ENCODE measurements at places on chromosomes 7 and 10.

DNA sequence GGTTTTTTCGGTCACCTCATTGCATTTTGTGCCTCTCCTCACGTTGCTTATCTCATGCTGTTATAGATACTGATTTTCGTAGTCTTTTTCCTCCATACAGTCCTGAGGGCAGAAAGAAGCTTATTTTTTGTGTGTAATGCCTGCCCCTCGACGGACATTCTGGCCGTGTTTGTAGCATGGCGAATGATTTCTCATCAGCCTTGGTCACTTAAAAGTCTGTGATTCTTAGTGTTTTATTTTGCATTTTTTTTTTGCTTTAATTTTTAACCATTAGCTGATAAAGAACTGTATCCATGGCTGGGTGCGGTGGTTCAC is 469 bp upstream of the NOC3L start:
- DNase-seq: no peak

GRCh38 chr10:102009801-102010425 is 46.1 kb downstream of the ARMH3 start:
- no peak for DNase-seq

DNA sequence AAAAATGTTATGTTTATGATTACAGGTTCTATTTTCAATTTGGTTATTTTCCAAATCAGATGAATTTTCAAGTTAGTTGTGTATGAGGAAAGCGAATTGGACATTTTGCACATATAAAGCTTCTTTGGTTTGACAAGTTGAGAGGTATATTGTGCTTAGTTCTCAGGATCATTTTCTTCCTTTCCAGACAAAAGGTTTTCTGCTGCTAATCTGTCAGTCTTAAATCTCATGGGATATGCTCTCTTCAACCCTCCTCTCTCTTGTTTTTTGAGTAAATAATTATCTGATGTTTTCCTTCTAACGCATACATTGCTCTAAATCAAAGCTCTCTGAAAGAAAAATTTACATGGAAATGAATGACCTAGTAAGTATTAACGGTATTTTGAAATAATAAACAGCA is 77.9 kb downstream of the PPP1R3A start:
- no peak for DNase-seq

- DNase-seq: no peak
These were observed 303.3 kb upstream of the ETV1 start for GRCh38 chr7:14292737-14293136.

- no peak for DNase-seq
These were observed 273.1 kb upstream of the KCND2 start for GRCh38 chr7:119999738-120000475.

DNA sequence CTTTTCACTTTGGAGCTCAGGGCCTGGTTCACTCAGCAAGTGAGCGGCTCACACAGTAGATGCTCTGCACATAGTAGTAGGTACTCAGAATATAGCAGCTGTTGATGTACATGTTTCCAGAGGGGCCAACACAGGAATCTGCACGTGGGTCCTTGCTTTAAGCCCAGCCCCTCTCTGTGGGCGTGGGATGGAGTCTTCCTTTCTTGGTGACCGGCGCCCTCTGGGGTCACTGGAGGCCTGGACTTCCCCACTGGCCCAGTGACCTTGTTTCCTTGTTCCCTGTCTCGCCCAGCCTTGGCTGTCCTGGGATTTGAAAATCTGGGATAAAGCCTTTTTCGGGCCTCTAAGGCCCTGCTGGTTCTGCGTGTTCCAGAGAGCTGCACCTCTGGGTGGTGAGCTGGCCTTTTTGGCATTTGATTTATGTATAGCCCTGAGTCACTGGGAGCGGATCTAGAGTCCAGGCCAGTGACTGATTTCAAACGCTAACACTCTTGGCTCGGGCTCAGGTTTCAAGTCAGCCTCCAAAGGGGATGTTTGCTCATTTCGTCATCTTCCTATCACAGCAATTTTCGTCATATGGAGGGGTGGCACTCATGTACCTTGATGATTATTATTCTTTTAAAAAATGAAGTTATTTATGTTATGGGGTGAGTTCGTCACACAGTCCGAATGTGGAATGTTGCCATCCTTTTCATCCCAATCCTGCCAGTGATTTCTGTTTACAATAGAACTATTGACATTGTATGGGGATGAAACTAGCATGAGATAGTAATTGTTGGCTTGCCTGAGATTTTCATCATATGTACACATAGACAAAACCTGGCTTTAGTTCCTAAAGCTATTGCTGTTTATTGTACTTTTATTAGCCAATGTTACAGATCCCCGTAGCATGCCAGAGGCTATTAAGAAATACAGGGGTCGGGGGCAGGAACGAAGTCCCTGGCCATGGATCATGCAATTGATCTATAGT is 65.5 kb downstream of the CUX1 start:
- no peak for DNase-seq

DNA sequence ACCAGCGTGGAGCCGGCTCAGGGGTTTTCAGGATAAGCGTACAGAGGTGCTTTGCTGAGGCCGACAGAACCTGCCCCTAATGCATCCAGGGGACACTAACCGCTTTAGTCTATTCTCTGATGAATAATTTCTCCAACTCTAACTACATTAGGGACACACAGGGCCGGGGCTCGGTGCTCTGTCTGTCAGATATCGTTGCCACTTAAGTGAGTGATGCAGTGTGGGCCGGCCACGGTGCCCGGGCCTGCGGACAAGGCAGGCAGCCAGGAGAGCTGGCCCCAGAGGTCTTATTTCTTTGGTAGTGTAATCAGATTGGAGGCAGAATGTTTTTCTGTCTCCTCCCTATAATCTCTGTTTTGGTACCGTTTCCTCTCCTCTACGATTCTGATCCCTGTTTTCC is 62.7 kb downstream of the ADRA2A start:
- DNase-seq: no peak

DNA sequence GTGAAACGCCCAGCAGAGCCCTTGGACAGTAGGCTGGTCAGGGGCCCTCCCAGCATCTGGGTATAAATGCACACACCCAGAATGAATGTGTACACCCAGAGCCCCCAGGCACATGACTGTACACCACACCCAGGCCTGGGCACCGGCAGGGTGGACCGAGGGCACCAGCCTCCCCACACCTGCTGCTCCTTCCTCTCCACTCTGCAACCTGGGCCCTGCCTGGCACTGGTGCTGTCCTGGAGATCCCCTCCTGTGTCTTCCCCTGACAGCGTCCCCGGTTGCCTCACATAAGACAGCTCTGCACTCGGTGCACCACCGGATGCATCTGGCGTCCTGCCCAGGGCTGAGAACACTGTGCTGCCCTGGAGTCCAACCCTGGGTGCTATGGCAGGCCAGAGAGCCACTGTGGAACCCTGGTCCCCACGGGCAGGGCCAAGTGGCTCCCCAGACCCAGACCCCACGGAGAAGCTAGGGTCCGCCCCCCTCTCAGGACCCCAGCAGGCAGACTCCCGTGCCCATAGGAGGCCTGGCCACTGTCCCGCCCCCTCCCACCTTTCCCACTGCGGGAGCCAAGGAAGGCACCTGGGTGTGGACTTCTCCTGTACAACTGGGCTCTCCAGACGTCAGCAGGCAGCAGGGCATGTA is 6.6 kb downstream of the RASGEF1A start:
- no peak for DNase-seq

- no peak for DNase-seq
These were observed 4.8 kb upstream of the ZNF783 start for GRCh38 chr7:149257146-149257545.

DNA sequence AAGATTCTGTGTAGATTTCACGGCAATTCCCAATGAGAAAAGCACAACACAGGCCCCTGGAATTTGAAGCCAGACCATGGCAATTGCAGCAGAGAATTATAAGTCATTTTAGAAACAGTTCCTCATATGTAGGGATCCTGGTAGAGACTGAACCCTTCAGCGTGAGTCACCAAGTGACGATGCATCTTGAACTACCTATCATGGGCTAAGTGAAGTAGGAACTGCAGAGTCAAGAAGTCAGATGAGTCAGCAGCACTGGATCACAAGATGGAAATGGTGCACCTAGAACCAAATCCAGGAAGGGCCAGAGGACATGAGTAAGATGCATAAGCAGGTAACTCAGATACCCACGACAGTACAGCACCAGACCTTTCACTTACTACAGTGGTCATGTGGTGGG is 140.0 kb upstream of the TPK1 start:
- no peak for DNase-seq

GRCh38 chr10:122466951-122467381 is 5.6 kb downstream of the HTRA1 start:
- DNase-seq: no peak

DNA sequence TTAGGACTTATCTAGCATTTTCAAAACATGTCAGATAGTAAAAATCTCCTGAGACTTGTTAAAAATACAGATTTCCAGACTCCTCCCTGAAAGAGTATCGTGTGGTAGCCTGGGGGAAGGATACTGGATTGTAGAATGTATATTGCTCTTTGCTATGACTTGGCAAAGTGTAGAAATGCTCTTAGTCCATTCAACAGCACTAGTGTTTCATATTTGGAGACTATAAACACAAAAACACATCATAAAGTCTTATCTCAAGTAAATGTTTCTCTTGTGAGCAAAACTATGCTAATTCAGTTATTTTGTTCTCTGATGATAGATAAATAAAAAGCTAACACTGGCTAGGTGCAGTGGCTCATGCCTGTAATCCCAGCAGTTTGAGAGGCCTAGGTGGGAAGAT is 137.5 kb upstream of the PRPS1L1 start:
- no peak for DNase-seq

DNA sequence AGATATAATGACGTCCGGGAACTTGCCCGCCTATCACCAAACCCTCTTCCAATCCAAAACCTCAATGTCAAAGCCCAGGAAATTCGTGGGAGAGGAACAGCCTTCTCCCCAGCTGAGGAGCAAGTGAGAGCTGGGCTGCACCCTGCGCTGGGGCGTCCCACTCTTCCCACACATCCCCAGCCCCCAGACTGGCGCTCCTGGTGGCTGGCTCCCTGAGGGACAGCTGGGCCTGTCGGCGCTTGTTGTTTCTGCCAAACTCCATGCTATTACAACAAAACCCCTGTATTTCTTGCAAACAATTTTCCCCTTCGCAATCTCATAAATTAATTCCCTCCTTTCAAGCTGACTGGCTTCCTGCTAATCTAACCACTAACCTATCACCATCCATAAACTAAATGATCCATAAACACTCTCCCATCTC is 53.0 kb downstream of the GRID1 start:
- DNase-seq: no peak

- no peak for DNase-seq
These were observed 58.3 kb upstream of the GJD4 start for GRCh38 chr10:35546824-35547225.

- no peak for DNase-seq
These were observed 512 bp upstream of the VIM start for GRCh38 chr10:17227367-17228090.

GRCh38 chr7:101814991-101815825 is 2.2 kb upstream of the CUX1 start:
- DNase-seq: peak; percentile 58

- DNase-seq: no peak
These were observed 49.9 kb downstream of the SIRT1 start for GRCh38 chr10:67934336-67934735.

- DNase-seq: no peak
These were observed 410.8 kb upstream of the ETV1 start for GRCh38 chr7:14400271-14400670.

DNA sequence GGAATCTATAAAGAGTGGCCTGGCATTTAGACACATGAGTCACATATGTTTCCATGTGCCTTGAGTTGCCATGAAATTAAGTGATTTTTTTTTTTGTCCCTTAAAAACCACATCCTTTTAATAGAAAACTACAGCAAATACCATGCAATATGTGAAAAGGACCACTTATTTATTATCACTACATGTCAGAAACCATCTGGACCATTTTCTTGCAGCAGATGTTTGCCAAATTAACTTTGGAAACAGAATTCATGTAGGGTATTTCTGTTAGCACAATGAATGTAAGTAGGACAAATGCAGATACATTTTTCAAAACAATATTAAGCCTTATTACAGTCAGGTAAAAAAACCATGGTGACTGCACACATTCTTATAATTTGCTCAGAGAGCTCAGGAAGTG is 230.6 kb downstream of the REEP3 start:
- no peak for DNase-seq

- no peak for DNase-seq
These were observed 194.9 kb downstream of the GPAM start for GRCh38 chr10:111988646-111989045.

- no peak for DNase-seq
These were observed 28.4 kb downstream of the PCDH15 start for GRCh38 chr10:54772468-54773122.

- no peak for DNase-seq
These were observed 46.8 kb downstream of the SHH start for GRCh38 chr7:155765458-155765857.

GRCh38 chr10:127500127-127500526 is 49.0 kb upstream of the NPS start:
- no peak for DNase-seq

GRCh38 chr10:80498833-80499741 is 38.6 kb upstream of the SH2D4B start:
- DNase-seq: no peak

- DNase-seq: no peak
These were observed 16.7 kb downstream of the FAM107B start for GRCh38 chr10:14757986-14758385.

DNA sequence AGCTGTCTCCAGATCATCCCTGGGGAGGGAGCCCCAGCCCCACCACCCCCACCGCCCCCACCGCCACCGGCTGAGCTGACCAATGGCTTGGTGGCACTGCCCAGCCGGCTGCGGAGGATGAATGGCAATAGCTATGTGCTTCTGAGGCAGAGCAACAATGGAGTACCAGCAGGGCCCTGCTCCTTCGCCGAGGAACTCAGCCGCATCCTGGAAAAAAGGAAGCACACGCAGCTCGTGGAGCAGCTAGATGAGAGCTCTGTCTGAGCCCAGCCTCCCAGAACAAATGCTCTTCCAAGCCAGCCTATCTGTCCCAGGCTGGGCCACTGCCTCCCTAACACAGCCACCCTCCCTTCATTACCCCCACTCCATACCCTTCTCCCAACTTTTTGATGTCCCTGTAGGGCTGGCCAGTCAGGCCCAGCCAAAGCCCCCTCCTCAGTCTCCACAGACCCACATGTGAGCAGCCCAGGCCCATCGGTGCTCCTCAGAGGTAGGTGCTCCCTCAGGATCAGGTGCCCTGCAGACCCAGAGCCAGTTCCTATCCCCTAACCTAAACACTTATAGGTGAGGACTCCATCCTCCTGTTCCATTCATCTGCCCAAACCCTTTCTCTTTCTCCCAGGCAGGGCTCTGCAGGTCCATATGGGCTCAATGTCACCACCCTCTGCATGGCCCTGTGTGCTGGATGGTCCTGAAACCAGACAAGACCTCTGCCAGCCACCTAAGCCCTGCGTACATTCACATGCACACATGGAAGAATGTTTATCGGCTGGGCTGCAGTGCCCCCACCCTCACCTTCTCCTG is 3.2 kb downstream of the MRPL43 start:
- DNase-seq: no peak

- DNase-seq: no peak
These were observed 740.5 kb downstream of the SORCS1 start for GRCh38 chr10:106424054-106424453.

DNA sequence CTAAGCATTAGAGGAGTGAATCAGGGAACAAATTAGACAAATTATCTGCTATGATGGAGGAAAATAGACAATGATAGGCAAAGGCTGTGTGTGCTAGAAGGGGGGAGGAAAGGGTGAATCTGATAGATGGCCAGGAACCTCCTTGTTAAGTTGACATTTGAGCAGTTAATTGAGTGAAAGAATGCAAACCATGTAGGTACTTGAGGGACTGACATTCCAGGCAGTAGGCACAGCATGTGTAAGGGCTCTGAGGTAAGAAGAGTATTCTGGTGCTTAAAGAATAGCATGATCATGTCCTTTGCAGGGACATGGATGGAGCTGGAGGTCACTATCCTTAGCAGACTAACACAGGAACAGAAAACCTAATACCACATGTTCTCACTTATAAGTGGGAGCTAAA is 48.6 kb upstream of the TES start:
- DNase-seq: no peak
